ENCODE measurements at places on chromosomes 12 and 14.

DNA sequence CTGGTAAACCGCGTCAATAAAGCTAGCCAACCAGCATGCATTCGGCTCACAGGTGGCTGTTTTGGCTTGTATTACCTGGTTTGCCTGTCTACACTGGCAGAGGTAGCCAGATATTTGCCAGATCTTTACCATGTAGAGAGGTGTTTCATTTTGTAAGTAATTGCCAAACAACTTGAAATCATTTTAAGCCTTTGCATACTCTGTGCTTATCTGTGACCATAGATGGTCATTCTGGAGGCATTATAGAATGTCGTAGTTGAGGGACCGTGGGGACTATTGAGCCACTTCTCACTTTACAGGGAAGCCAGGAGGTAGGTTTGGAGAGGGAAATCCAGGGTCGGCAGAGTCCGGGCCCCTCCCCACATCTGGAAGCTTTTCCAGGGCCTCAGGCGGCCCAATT, 5.9 kb downstream of the ADGRD1 start:
- no peak for DNase-seq

DNA sequence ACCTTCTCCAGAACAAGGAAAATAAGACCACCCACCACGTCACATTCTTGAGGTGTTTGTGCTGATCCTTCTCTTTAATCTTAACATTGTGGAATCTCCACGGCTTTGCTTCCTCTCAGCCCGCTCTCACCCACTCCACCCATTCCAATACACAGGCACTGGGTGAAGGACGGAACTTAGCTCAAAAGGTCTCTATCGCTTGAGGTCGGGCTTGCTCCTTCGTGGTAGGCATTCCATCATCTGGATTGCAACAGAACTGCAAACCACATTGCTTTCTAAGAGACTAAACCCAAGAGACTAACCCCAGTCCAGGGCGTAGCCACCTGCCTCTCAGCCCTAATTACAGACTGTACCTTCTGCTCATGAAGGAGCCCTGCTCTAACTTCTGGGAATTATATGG, 24.0 kb upstream of the MDM2 start:
- DNase-seq, result no peak

DNA sequence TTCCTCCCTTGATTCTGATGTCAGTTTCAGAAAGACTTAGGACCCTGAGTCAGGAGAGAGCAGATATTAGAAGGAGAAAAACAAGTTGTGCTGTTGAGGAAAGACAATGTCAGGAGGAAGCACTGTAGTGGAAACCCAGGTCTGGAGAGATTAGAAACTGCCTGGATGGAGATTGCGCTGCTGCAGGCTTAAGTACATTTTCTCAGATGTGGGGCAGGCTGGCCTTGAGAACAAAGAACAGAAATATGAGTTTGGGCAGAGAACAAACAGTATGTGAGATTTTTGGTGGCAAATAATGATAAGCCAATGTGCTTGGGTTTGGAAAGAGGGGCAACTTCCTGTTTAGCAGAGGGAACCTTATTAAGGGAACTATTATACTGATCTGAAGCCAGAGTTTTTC, 74.3 kb upstream of the PRMT8 start:
- DNase-seq, result no peak

GRCh38 chr12:113200021-113200797, 14.7 kb downstream of the RITA1 start:
- no peak for DNase-seq

DNA sequence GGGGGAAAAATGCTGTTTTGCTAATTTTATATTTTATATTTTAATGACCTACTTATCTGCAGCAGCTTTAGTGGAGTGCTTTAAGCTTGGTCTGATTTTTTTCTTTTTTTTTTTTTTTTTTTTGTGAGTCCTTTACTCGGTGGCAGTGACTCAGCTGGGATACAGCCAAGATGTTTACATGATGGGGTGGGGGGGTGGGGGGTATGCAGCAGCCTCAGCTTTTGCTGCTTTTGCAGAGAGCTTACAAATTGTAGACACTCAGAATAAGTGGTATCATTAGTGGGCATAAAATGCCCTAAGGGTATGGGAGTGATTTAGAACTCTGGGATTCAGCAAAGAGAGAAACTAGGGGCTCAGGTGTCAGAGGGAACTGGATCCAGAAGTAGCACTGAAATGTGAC, 38.2 kb upstream of the ARHGAP5 start:
- no peak for DNase-seq

DNA sequence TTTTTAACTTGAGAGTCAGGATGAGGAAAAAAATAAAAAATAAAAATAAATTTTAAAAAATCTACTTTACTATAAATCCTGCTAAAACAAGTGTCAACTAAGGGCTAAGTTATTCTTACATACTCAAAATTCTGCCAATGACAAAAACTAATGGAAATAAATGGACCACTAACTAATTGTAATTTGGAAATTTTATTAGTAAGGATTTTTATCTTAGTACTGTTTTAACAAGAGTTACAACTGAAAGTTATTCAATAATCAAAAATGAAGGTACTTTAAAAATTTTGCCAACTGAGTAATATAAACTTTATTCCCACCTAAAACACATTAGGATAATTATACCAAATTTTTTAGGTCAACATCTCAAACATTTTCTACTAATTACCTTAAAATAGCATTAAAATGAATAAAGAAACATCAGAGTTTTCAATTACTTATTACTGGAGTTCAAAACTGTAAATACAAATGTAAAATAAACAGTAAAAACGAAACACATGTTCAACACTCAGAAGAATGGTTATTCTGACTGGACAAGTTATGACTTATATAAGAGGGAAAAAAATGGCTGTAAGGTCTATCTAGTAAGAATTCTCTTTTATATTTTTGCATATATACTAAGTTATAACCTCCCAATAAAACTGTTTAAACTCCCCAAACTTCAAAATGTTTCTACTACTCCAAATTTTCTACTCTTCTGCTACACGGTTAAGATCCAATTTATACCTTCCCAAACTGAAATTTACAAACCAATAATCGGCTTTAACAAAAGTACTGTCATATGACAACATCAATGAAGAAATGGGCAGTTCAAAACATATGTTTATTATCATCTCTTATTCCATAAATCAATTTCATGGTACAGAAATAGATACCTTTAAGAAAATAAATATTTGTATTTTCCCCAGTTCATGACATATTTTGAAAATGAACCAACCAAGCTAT, 2.7 kb downstream of the HECTD1 start:
- no peak for DNase-seq

GRCh38 chr12:1314523-1314922, 279.9 kb downstream of the FBXL14 start:
- no peak for DNase-seq

DNA sequence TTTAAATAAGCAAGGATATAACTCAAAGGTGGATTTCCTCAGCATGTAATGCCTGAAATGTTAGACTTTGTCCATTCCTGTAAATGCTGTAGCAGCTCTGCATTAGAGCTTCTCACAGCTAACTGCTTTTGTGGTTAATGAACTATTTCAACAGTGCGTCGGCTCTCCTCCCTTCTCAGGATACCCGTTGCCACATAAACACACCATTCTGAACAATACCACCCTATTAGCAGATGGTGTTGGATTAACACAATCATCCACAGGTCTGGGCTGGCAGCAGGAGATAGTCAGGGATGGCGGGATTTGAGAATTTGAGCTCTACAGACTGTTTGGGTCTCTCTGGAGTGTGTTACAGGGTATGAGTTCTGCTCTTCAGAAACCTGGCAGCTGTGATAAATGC, 33.5 kb upstream of the C12orf42 start:
- no peak for DNase-seq

GRCh38 chr14:20469890-20470602, 840 bp downstream of the PNP start:
- no peak for DNase-seq

DNA sequence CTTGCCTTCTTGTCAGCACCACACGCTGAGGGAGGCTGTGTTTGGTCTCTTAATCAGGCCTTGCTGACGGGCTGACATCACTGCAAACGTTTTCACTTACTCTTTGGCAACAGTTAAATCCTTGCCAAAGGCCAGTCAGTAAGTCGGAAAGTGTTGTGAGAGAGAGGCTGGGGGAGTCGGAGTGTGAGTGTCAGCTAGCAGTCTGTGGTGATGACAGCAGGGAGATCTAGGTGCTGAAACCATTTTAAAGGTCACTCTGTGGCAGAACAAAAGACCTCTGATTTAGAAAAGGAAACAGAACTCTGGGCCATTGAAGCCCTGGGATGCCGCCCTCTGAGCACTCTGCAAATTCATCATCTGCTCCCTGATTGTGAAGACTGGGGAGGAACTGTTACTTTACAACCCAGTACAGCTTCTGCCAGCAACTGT, 143.5 kb downstream of the PAX9 start:
- DNase-seq, result no peak

DNA sequence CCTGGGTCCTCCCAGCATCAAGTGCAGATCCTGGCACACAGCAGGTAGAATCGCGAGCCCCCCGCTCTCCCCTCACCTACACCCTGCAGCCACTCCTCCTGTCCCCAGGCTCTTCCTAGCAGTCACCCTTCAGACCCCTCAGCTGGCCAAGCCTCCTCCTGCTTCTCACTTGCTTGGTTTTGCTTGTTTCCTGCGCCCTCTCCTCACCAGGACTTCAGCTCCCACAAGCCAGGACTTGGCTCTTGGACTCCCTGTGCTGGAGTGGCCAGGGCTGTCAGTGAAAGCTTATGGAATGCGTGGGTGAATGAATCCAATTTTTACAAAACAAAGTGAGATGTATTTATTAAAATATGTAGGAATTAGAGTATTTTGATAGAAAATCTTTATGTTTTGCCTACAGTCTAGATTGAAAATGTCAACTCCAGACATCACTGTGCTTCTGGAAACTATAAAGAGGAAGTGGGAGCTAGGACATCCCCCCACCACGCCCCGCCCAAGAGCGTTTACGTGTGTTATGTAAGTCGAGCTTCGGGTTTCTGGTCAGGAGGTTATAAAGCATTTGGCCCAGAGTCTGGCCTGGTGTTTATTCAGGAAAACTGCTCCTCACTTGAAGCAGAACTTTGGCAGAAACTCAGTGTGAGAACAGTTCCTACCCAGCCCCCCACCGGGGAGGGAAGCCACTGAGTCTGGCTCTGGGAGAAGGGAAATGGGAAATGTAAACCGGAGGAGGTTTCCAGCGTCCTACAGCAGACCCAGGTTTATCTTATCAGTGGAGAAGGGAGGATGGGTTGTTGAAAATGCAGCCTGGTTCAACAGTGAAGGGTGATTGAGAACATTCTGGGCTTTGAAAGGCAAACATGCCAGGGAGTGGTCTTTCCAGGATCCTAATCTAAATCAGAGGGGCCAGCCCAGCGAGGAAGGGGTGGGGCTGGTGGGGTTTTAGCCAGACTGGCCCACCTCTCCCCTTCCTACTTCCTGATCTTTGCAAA, 8.8 kb downstream of the ALDH2 start:
- DNase-seq, result peak; percentile 81

DNA sequence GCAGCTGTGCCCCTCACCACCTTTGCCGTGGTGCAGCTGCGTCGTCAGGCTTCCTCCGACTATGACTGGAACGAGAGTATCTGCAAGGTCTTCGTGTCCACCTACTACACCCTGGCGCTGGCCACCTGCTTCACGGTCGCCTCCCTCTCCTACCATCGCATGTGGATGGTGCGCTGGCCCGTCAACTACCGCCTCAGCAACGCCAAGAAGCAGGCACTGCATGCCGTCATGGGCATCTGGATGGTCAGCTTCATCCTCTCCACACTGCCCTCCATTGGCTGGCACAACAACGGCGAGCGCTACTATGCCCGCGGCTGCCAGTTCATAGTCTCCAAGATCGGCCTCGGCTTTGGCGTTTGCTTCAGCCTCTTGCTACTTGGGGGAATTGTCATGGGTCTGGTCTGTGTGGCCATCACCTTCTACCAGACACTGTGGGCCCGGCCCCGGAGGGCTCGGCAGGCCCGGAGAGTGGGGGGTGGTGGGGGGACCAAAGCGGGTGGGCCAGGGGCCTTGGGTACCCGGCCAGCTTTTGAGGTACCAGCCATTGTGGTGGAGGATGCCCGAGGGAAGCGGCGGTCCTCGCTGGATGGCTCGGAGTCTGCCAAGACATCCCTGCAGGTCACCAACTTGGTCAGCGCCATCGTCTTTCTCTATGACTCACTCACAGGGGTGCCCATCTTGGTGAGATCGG, 2.6 kb downstream of the GPR162 start:
- no peak for DNase-seq

DNA sequence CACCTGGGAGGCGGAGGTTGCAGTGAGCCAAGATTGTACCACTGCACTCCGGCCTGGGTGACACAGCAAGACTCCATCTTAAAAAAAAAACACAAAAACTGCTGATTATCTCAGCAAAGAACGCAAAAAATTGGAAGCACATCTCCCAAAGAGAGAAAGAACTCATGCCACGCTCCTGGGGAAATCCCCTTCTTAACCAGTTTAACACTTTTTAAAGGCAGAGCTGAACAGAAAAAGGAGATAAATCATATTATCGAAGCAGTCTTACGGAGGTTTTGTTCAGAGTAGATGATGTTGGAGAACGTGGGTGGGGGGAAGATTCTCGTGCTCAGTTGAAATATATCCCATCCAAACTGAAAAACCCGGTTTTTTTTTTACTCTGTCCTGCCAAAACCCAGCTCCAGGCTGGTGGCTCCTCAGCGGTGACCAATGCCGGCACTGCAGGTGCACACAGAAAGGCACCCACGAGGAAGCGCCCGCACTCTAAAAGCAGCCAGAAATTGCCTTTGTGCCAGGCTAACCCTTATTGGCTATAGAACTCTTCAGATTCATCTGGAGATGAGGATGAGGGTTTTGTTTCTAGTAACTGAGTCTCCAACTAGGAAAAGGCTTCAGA, 100.2 kb upstream of the PARP11 start:
- DNase-seq, result no peak

- no peak for DNase-seq
These were observed 97.3 kb downstream of the ESR2 start for GRCh38 chr14:64196814-64197411.

DNA sequence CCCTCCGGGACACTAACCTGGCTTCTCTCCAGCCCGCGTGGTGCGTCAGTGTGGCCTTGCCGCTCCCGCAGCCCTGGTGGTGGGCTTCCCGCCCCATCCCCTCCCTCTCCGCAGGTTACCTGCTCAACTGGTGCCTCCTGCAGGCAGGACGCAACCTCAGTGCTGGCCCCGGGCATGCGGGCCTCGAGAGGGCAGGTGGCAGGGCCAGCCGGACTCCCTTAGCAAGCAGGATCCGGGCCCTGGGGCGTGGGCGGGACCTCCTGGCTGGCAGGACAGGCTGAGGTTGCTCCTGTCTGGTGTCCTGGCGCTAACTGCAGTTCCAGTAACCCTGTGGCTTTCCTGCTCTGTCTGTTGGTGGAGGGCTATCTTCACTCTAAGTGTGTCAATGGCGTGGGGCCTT, 8.6 kb upstream of the ADSS1 start:
- no peak for DNase-seq

GRCh38 chr12:6193853-6194815, 6.1 kb upstream of the CD9 start:
- no peak for DNase-seq

Data from ureter (tissue), 1 donor.